ENCODE measurements at places on chromosomes 1 and 21.

- peak; percentile 67 for DNase-seq
These were observed 16.4 kb downstream of the IFNGR2 start for GRCh38 chr21:33419538-33420123.

GRCh38 chr1:37817481-37817880, 9.5 kb upstream of the YRDC start:
- no peak for DNase-seq

DNA sequence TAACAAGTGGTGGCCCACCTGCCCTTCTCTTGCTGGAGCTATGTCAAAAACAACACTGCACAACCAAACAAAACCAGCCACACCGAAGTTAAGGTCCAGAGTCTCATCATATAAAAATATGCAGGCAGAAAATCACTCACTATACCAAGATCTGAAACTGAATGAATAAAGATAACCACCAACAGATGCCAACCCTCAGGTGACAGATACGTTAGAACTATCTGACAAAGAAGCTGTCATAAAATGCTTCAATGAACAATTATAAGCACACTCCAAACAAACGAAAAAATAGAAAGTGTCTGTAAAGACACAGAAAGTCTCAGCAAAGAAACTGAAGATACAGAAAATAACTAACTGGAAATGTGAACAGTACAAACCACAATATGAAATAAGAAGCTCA, 14.0 kb downstream of the ZNF496 start:
- no peak for DNase-seq

DNA sequence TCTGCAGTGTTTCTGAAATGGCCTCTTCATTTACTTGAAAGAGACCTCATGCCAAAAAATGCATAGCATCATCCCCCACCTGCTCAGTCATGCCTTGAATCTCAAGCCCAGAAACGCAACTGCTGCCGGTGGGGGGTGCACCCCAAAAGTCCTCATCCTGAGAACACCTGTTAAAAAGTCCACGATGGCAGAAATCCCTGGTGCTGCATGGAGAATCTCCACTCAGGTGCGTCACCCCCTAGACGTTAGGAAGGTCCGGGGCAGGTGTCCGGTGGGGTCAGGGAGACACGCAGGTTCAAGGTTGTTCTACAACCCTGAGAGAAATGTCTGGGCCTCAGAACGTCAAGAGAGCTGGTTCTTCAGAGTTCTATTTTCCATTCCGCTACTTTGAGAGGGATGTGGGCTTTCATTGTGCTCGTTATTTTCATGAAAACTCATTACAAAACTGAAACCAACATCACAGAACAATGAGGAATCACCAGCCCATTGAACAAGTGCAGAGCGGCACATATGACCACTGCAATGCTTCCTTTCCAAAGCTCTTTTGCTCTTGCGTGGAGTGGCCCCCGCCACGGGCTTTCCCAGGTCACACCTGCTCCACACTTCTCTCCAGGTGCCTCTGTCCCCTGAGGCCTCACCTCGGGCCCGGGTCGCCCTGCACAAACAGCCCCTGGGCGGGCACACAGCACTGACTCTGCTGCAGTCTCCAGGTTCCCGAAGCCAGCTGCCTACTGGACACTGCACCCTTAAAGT, 201.9 kb downstream of the TOMM20 start:
- DNase-seq, result no peak

DNA sequence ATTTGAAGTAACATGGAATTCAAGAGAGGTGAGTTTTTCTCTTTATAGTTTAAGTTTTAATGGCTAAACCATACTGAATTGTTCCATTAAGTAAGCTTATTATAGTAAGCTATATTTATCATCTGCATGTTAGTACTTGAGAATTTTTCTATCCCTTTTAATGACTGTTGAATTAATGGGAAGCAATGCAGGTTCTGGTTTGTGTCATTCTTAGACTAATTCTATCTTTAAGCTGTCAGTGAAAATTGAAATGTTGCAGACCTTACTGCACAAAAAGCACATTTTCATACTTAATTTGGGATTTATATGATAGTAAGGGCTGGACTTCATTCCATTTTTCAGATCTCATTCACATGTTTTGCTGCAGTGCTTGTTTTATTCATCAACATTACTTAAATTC, 25.9 kb downstream of the SRSF11 start:
- no peak for DNase-seq

DNA sequence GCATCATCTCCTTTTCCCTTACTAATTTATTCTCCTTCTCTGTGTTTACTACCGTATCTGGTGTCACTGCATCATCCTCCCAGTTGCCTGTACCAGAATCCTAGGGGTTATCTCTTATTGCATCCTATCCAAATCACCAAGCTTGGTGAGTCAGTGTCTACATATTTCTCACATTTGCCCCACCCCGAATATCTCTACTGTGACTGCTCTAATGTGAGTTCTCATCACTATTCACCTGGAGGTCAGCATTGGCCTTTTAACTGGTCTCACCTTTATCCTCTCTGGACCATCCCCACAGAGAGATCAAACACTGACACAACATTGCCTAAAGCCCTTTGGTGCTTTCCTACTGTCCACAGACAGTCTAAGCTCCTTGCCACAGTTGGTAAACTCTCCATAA, 45.7 kb upstream of the ZNF648 start:
- no peak for DNase-seq

DNA sequence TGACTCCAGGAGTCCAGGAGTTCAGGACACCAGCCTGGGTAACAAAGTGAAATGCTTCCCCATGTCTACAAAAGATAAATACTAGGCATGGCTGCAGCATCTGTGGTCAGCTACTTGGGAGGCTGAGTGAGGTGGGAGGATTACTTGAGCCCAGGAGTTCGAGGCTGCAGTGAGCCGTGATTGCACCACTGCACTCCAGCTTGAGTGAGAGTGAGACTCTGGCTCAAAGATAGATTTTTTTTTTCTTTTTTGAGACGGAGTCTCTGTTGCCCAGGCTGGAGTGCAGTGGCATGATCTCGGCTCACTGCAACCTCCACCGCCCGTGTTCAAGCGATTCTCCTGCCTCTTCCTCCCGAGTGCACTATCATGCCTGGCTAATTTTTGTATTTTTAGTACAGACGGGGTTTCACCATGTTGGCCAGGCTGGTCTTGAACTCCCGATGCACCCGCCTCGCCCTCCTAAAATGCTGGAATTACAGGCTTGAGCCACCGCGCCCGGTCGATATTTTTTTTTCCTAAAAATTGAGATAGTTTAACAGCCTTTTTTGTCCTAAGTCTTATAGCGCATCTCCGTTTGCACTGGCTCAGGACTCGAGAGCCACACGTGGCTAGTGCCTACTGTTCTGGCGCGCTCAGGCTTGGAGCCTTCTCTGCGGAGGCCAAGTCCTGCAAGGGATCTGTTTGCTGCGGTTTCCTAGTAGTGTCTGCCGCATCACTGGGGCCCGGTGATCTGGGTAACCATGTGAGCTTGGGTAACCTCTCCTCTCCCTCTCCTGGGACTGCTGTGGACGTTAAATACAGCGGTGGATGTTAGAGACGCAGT, 1.0 kb upstream of the MFN2 start:
- no peak for DNase-seq

DNA sequence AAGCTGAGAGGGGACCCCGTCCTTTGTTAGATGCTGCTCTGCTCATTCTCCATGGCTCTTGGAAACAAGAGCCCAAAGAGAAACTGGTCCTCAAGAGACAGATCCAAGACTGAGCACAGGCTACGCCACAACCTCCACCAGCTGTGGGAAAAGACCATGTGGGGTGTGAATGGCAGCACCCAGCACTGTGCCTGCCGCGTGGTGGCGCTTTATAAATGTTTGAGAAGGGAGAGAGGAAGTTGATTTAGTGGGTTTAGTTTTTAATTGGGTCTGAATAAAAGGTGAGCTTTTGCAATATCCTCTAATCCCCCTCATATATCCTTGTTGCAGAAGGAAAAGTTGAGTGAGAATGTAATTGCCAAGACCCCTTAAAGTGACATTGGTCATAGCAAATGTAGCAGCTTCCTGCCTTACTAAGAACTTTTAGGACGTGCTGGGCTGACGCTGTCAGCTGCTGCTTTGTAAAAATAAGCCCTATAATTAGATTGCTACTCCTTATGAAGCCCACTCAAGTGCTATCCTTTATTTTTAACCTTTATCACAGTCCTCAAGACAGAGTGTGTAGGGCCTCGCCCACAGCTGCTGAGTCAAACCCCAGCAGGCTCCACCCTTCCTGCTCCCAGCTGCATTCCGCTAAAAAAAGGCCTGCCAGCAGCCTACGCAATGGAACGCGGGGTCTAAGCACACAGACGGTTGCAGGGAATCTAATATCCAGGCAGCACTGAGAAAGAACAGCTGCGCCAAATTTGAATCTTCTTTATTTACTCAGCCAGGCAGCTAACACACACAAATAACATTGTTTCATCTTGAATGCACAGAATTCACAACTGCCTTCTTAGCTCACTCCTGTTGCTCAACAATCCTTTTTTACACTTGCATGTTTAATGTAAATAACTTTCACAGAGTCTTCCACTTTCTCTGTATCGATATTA, 47.4 kb upstream of the PRDX6 start:
- peak; percentile 92 for DNase-seq

- peak; percentile 64 for DNase-seq
These were observed 40.2 kb downstream of the IL12RB2 start for GRCh38 chr1:67347688-67348472.

DNA sequence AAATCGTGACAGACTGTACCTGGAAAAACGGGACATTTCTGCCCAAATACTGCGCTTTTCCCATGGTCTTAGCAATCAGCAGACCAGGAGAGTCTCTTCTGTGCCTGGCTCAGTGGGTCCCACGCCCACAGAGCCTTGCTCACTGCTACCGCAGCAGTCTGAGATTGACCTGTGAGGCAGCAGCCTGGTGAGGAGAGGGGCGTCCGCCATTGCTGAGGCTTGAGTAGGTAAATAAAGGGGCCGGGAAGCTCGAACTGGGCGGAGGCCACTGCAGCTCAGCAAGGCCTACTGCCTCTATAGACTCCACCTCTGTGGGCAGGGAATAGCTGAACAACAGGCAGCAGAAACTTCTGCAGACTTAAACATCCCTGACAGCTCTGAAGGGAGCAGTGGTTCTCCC, 203.1 kb downstream of the DENND1B start:
- no peak for DNase-seq

DNA sequence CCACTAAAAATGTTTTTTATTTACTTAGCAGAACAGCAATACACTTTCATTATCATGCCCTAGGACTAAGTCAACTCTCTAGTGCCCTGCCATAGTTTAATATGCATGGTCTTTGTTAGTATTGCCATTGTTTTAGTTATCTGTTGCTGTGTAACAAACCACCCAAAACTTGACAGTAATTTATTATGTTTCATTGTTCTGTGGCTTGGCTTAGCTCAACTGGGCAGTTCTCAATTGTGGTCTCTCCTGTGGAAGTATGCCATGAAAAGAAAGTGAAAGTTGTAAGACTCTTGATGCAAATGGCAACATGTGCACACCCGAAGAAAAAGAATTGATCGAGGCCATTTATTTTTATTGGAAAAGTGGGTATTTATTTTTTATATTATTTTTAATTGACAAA, 206.3 kb upstream of the KCTD3 start:
- peak; percentile 13 for DNase-seq

- DNase-seq, result no peak
These were observed 1.7 kb downstream of the OSCP1 start for GRCh38 chr1:36448530-36449056.

- no peak for DNase-seq
These were observed 23.8 kb upstream of the KIAA1614 start for GRCh38 chr1:180888870-180889269.

- DNase-seq, result no peak
These were observed 37.8 kb upstream of the CTTNBP2NL start for GRCh38 chr1:112358061-112358770.

GRCh38 chr1:201530741-201531531, 8.0 kb upstream of the NAV1 start:
- DNase-seq, result peak; percentile 82

DNA sequence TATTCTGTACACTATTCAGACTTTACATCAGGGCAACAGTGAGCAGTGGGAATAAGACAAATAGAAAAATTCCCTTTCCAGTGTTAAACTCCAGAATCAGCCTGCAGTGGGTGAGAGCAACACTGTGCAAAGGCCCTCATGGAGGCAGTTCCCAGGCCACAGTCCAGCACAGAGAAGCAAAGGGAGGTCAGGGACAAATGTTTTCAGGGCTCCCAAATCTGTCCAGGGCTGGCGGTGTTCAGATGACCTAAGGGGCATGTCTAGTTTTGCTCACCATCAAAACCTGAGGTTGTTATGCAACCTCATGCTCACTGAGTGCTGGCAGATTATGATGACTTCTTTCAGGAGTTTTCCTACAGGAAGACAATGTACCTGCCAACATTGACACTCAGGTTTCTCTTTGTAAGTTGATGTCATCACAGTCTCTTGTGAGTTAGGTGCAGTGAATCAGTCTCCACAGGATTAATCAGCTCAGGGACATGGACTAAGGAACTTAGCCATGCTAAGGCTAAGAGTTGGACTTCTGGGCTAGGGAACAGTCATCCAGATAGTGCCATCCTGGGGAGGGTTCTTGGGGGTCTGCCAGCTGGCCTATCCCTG, 3.6 kb upstream of the LCE5A start:
- DNase-seq, result no peak

- DNase-seq, result peak; percentile 97
These were observed 25.9 kb downstream of the KIRREL1 start for GRCh38 chr1:158019171-158019868.

GRCh38 chr1:210685295-210685650, 356.6 kb downstream of the HHAT start:
- DNase-seq, result no peak

- peak; percentile 29 for DNase-seq
These were observed 264.4 kb downstream of the NTNG1 start for GRCh38 chr1:107405236-107405635.

- no peak for DNase-seq
These were observed 14.9 kb downstream of the UTP11 start for GRCh38 chr1:38027201-38028104.

Data from EL (cell line).